ENCODE measurements at places on chromosomes 3 and 15. TPM values are rescaled to one million over a fixed set of nuclear protein-coding genes. Genes with fewer than 3 reads are reported as not detected.

DNA sequence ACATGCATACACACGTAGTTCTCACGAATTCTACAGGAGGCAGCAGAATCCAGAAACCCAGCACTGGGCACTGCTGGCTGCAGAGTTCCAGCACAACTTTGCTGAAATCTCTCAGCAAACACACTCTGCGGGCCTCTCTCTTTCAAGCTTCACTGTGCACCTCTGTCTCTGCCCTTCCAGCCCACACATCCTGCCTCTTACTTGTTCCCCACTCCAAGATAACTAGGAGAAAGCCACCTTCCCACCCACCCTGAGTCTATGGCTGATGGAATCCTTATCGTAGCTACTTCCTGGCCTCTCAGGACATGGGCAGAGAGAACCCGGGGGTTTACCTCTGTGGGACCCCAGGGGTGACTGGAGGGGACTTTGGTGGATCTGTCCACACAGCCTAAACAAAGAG, 11.9 kb downstream of the ANP32A start:
- no peak for DNase-seq

DNA sequence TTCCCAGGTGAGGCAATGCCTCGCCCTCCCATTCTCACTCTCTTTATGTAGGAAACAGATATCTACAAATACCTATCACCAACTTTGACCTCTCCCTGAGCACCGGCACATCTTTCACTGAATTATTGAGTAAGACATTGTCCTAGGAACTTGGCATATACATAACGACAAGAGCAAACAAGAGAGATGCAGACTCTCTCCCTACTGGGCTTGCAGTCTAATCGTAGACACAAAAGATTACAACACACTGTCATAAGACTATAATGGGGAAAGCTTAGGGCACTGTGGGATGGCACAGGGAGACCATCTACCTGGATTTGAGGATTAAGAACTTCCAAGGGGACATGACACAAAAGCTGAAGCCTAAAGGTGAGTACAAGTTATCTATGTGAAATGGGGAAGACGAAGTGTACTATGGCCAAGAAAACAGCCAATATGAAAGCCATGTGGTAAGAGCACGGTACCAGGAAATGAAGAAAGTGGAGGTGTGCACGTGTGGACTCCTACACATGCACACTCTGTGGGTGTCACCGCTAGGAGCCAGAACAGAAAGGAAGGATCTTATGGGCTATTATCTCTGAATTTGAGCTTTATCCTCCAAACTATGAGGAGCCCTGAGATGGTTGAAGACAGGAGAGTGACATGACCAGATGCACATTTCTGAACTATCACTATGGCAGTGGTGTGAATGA, 218.8 kb upstream of the STRIT1 start:
- no peak for DNase-seq

- no peak for DNase-seq
Observed at GRCh38 chr3:45865563-45865962, 20.8 kb upstream of the CCR9 start.

TRH gene
- not detected for total RNA-seq

GRCh38 chr15:67103432-67103831, 38.0 kb downstream of the SMAD3 start:
- no peak for DNase-seq

NT5DC2 gene
- 4.6 TPM for total RNA-seq

DNA sequence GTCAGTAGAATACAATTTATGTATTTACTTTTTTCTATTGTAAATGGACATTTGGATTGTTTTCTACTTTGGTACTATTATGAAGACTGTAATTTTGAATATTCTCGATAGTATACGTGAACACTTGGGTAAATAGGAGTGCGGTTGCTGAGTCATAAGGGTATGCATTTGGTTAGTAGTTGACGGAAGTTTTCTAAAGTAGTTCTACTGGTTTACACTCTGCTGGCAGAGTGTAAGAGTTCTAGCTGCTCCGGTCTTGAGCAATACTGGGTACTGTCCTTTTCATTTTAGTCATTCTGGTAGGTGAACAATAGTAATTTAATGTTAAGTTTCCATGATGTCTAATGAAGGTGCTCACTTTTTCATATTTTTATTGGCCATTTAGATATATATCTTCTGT, 70.0 kb downstream of the MEF2A start:
- DNase-seq = no peak

MIX23 gene
- 44.3 TPM for total RNA-seq

VIPR1 gene
- total RNA-seq = 170 TPM

TEX55 gene
- not detected for total RNA-seq

GRCh38 chr3:81244231-81244630, 517.2 kb downstream of the GBE1 start:
- DNase-seq = no peak

- no peak for DNase-seq
Observed at GRCh38 chr3:95588473-95588872, 1225.9 kb upstream of the EPHA6 start.

DNA sequence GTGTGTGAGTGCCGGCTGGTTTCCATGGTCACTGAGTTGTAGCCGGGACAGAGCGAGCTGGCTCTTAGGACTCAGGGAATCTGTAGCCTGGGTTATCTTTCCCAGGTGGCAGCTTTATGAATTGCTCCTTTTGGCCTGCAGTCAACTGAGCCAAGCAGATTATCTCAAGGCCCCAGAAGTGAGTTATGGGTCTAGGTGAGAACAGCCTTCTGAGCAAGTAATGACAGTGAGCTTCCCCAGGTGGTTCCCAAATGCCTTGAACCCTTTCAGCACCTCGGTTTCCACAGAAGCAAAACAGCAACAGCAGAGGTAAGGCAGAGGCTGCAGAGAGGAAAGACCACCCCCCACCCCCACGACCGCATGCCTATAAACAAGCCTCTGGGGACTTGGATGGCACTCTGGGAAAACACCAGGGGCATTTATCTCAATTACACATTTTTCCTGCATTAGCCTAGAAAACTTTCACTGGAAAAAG, 56.7 kb upstream of the DGKG start:
- peak; percentile 41 for DNase-seq

DNA sequence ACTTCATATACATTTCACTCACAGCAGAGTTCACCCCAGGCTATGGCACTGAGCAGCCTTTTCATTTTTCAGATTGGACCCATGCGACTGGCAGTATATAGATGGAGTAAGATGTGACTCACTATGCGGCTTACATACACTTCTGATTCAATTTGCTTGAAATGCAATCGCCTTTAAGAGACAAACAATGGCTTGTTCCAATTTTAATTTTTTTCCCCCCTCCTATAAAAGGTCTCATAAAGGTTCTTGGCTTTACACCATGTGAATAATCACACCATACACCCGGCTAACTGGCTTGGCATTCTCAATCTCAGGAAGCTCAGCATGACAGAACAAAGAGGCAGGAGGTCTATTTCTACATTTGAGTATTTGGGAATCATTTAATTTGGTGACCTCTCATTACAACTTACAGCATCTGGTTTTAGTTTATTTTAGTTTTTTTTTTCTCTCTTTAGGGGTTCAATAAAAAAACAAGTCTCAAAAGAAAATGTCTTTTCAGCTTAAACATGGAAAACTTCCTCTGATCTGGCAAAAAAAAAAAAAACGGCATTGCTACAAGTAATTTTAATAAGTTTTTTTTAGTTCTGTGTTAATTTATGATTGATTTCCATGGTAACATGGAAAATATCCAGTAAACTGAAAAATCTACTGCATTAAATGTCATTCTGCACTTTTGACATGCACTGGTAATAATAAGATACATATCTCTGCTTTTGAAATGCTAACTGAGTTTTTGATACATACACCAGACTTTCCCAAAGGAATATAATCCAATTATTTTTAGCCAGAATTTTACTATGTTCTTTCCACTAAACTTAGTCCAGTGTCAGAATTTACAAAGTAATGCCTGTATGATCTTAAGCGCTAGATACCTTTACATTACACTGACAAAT, 38.8 kb downstream of the GADL1 start:
- peak; percentile 12 for DNase-seq

FMN1 gene
- 16.5 TPM for total RNA-seq

SPCS1 gene
- total RNA-seq = 61.7 TPM

GPR156 gene
- 0.89 TPM for total RNA-seq

SLC7A14 gene
- total RNA-seq = 0.43 TPM

ZNF774 gene
- total RNA-seq = 4.9 TPM

DNA sequence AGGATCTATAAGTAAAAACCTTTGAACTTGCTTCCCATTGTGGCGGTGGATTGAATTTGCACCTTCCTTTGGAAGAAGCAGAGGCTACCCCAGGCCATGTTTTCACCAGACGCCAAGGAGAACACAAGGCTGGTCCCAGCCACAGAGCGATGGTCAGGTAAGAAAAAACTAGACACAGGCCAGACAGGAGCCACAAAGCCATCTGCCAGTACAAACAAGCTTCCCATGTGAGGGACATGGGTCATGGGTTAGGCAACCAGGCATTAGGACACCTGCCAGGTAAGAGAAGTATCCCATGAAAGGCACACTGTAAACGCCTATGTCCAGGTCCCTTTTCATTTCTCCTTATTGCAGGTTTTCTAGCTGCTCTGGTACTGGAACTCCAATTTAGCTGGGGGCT, 190.2 kb downstream of the KLF13 start:
- DNase-seq = no peak

DNA sequence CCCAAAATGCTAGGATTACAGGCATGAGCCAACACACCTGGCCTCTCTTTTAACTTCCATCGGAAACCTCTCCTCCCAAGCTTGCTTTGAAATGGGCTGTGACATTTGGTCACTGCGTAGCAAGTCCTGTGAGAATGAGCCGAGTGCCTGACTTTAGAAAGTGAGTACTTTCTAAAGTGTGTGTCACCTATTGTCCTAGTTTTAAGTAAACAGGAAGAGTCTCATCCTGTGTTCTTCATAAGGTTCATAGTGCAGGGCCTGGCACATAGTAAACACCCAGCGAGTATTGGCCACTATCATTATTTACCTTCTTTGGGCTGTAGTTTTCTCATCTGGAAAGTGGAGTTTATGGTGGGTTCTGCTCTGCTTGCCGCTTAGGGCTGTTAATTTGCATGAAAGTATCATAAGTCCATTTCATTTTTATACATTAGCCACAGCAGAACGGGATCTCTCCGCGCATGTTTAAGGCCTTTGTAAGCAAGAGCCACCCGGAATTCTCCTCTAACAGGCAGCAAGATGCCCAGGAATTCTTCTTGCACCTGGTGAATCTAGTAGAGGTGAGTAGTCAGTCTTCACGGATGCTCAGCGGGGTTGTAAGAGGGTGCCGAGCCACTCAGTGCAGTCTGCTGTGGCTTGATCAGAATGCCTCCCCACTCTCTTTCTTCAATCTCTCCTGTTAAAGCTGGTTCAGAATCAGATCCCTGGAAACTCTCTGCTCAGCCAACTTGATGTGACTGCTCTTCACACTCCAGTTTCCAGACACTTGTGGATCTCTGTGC, 87.2 kb downstream of the USP13 start:
- no peak for DNase-seq

- DNase-seq = no peak
Observed at GRCh38 chr3:30578479-30578878, 27.9 kb upstream of the TGFBR2 start.

DNA sequence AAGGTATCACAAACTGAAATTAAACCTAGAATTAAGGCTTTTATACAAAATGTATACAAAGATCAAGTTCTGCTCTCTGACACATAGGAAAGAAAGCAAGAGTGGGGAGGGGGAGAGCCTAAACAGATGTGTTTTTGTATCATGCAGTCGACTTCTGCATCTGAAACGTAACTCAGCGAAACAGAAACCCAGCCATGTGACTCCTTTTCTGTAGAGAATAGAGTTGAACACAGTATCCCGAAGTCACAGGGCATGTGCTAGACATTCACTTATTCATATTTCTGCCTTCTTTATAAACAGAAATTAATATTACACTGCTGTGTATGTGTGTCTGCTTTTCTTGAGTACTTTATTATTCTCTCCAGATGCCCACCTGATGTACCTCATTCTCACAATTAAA, 121.0 kb downstream of the PDZRN3 start:
- DNase-seq = no peak

GRCh38 chr3:56302417-56302816, 165.8 kb downstream of the ERC2 start:
- no peak for DNase-seq

Measured in stomach (tissue), 19 donors.